ENCODE measurements at places on chromosomes 11 and 22.

- DNase-seq = no peak
Measured at GRCh38 chr11:34343686-34344085, 14.1 kb downstream of the ABTB2 start.

DNA sequence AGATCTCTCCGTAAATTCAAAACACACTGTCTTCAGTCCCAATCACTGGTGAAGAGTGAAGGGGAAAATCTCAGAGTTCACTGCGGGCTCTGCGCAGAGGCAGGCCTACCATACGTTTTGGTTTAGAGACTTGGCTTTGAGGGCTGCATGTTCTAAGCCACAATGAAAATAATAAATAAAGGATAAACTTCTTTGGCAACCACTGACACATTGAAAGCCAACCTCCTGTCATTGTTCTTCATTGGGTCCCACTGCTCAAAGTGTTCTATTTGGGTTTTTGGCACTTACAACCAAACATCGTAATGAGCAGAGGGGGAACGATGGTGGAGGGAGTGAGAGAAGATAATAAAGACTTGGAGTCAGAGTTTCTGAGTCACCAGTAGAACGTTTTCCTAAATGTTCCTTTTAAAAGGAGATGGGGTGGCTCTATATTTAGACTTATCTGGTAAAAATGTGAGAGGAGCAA is 472.9 kb downstream of the SOX6 start:
- no peak for DNase-seq

DNA sequence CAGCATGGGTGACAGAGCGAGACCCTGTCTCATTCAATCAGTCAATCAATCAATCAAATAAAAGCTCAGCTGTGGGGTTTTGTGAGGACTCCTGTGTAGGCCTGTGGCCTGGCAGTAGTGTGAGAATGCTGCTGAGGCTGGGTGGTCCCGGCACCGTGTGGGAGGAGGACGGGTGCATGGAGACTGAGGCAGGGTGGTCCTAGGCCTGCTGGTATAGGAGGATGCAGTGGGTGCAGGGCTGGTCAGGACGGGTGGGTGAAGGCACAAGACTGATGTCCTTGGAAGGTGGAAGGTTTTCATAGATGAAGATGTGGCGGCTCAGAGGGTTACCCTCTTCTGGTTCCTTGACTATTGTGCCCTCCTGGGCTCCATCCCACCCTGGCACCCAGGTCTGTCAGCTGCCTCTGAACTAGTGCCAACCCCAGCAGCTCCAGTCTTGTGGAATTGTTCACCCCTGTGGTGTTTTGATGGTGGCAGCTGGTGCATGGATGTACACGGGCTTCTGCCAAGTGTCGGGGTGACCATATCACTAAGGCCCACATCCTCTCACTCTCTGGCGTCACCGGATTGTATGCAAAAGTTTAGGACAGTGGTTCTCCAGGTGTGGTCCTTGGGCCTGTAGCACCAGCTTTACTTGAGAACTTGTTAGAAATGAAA is 23.7 kb downstream of the TANGO2 start:
- DNase-seq = no peak

DNA sequence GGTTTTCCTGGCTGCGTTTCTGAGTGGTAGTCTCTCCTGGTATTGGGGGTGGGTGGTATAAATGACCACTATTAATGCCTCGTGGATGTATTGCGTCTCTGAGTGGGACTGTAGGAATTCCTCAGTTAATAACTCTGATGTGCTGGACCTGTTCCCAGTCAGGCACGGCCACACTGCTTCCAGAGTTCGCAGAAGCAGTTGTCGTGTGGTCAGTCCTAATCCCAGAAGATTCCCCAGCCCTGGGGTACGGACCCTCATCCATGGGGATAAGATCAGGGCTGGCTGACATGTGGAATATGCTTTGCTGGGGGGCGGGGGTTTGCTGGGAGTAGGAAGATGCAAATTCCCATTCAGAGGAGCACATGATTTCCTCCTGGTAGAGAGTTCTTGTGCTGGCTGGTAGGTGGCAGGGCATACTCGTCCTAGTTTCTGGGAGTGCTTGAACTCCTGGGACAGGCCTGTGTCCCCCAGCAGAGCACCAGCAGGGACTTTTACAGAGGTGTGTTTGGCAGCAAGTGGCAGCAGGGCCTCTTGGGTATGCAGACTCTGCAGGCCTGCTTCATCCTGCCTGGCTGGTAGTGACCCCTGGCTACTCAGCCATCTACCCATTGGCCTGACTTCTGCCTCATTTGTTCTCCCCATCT is 157.4 kb downstream of the NAV2 start:
- DNase-seq = no peak

DNA sequence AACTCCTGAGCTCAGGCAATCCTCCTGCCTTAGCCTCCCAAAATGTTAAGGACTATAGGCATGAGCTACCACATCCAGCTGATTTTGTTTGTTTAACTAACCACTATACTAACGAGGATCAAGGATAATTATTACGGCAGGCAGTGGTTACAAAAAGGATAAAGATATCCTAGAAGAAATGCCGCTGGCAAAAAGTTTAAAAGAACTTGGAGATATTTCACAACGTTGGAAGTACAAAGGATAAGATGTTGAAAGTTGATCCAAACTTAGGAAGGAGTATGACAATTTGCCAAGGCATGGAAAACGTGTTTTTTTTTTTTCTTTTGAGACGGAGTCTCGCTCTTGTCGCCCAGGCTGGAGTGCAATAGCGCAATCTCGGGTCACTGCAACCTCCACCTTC is 13.4 kb downstream of the AP5B1 start:
- no peak for DNase-seq

DNA sequence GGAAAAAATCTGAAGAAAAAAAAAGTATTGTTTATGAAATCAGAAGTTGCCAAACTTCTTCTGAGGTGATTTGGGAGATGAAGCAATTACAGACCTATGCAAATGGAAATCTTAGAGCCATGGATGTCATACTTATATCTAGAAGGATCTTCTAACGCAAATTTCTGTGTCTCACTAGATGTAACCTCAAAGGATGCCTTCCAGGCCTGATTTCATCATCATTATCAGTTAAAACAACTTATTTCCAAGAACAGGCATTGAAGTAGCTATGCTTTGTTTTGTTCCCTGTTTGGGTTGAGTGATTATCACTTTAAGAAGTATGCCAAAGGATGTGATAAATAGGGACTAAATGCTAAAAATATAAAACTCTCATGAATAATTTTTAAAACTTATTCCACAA is 43.9 kb upstream of the ANGPTL5 start:
- no peak for DNase-seq

- DNase-seq = no peak
Measured at GRCh38 chr11:30317030-30317429, 5.9 kb upstream of the ARL14EP start.

- no peak for DNase-seq
Measured at GRCh38 chr11:58525037-58525614, 17.2 kb upstream of the OR5B21 start.

DNA sequence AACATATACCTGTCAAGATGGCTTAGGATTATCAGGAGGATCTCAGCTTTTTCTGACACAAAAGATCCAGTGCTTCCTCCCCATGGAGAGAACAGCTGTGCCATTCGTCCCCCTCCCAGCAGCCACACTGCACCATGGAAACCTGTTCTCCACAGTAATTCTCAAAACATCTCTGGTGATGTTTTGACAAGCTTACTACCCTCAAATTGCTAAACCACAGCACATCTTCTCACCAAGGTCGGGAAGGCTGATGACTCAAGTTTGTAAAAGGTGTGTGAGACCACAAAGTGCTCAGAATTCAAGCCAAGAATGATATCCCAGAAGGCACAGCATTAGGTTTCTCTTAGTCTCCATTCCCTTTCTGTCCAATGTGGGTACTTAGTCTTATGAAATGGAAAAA is 3.9 kb upstream of the RAB38 start:
- DNase-seq = no peak

- no peak for DNase-seq
Measured at GRCh38 chr22:38213990-38214301, 12.2 kb downstream of the MAFF start.

- DNase-seq = no peak
Measured at GRCh38 chr11:107851704-107852310, 6.8 kb downstream of the SLC35F2 start.

DNA sequence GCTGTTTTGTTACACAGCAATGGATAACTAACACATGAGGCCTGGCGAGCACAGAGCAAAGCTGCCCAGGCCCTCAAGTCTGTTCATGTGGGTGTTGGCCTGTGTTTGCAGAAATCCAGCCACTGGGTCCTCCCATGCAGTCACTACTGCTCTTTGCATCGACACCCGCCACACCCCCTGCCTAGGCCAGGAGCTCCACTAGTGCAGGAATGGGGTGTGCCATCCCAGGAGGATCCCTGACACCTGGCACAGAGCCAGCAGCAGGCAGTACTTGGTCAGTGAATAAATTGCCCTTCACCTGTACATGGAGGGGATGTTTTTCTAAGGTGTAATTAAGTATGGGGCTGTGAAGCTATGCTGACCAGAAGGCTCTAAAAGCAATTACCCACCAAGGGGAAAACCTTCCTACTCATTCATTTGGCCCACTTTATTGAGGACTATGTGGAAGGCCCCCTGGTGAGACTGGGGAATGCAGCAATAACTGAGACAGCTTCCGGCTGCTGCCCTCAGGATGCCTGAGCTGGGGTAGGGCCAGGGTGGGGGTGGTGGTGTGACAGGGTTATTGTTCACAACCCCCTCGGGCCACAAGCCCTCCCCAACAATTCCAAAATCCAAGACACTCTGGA is 160.8 kb downstream of the CRYBB2 start:
- DNase-seq = no peak

DNA sequence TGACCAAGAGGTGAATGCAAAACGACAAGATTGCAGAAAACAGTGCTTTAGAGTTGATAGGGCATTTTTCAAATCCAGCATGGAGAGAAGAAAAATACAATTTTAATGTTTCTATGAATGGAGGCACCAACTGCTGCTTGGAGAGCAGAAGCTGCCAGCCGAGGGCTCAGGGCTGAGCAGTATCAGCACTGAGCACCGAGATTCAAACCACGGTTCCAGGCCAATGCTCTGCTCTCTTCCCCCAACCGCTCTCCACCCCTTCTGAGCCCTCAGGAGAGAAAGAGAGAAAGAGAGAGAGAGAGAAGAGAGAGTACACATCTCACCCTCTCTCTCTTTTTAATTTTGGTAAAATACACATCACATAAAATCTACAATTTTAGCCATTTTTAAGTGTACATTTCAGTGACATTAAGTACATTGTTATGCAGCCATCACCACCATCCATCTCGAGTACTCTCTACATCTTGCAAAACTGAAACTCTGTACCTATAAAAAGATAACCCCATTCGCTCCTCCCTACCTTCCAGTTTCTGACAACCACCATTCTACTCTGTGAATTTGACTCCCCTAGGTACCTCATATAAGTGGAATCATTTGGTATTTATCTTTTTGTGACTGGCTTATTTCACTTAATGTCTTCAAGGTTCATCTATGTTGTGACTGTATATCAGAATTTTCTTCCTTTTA is 333.3 kb downstream of the MIAT start:
- DNase-seq = no peak

DNA sequence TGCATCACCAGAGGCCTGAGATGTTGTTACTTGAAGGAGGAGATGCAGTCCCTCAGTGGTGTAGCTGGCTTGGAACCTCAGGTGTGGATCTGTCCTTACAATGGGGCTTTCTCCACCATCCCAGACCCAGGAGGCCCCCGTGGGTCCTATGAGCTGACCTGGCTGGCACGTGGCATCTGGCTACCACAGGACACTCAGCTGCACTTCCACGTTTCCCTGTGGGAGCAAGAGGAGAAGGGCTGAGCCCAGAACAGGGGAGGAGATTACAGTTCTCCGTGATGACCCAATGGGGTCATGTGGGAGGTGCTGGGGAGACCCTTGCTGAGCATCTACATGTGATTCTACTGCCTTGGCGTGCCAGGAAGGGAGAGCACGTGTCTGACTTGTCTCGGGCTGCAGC is 1448.4 kb downstream of the TBC1D22A start:
- DNase-seq = no peak

DNA sequence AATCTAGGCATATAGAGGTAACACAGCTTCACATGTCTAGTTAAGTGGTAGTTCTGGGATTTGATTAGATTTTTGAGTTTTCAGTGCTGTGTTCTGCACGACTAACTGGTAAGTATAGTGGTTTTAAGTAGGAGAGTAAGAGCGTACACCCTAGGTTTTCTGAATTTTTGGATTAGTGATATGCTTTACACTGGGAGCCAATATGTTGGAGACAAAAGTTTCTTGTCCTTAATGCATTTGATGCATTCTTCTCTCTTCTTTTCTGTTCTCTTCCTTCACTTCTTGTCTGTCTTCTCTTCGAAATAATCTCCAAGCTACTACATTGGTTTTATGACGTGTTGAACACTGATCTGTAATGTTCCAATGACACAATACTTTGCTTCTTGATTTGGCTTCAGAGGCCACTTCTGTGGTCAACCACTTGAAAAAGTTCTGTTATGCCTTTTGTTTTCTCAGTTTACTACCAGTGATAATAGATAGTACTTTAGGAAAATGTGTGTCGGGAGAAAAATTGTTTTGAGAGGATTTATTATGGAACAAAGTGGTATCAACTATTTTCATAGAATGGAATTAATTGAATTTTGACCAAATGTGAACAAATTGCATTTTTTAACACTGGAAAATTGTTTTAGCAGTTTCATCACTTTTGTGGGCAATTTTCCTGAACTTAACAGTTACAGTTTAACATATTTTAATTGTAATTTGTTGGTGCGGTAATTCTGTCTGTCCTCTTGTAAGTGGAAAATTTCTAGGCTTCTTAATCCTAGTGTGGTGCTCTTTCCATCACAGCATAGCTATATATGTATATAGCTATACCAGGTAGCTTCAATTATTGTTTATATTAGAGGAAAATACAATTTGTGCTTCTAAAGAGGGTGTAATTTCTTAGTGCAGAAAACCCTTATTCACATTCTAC is 2.6 kb downstream of the PDE3B start:
- no peak for DNase-seq

- DNase-seq = no peak
Measured at GRCh38 chr11:94676814-94677213, 91.3 kb upstream of the AMOTL1 start.

DNA sequence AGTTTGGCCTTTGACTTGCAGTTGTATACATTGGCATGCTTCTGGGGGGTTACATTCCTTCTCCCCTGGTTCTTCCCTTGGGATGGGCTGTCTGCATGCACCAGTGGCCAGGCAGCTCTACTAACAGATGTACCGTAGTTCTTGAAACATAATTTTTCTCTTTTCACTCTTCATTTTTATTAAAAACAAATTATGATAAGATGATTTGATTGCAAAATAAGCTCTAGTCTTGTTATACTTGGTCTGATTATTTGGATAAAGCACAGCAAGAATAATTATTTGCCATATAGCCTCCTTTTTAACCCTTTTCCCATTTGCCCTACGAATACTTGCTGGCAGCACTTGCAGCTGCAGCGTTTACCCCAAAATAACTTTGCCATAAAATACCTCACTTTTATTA is 12.7 kb downstream of the OR56A5 start:
- no peak for DNase-seq

DNA sequence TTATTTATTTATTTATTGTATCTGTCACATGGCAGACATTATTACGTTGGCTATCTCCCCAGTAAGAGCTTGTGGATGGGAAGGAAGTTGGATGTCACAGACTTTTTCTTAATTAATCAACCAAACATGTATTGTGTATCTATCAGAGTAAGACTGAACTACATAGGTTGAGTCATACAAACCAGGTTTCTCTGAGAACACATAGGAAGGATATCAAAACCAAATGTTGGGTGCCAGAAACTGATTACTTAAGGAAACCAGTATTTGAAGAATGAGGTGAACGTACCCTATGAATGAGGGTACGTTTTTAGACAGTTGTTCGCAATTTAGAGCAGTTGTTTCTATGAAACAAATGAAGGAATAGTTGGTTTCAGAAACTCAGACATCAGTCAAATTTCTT is 136.4 kb downstream of the SLC17A6 start:
- DNase-seq = no peak
